ENCODE measurements at places on chromosomes 1 and 21.

- DNase-seq, result no peak
Measured at GRCh38 chr21:21018821-21019220, 20.6 kb downstream of the NCAM2 start.

GRCh38 chr1:87872189-87872588 is 543.5 kb downstream of the LMO4 start:
- DNase-seq, result no peak

DNA sequence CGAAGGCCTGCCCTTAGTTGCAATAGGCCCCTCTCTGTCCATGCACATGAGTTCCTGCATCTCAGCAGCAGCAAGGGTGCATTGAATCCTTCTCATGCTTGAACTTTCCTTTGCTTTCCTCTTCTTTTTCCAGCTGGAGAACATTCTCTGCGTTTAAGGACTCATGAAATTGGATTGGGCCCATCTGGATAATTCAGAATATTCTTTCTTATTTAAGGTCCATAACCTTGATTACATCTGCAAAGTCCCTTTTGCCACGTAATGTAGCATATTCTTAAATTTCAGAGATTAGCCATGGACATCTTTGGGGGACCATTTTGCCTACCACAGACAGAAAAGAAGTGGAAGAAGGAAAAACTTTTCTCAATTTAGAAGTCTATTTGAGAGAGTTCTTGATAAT is 159.7 kb upstream of the C21orf91 start:
- DNase-seq, result no peak

GRCh38 chr1:154441241-154441888 is 36.2 kb downstream of the IL6R start:
- DNase-seq, result no peak

DNA sequence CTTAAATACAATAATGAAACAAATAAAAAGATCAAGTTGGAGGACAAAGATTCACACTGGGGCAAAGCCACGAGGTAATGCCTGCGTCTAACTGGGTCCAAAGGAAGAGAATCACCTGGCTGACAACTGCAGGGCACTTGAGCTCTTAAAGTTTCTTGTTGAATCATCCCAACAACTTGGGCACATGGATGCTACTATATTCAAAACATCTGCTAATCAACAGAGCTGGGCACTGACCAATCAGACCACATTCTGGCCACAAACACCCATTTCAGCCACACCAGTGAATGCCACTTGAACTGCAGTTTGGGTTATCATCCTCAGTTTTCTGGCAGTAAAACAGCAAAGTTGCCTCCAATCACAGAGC is 51.0 kb downstream of the ABCA4 start:
- DNase-seq, result no peak

DNA sequence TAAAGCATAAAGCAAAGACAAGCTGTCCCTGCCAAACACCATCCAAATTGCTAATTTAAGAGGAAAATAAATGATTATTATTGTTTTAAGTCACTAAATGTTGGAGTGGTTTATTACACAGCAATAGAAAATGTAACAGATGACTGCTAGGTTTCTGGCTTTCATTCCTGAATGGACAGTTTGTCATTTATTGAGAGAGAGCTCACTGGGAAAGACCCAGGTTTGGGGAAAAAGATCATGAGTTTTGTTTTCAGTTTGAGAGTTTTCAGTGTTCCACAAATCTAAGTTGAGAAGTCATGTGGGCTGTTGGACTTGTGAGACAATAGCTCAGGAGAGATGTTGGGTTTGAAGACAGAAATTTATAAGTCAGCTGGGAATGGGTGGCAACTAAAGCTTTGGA is 5.4 kb downstream of the GPA33 start:
- no peak for DNase-seq

DNA sequence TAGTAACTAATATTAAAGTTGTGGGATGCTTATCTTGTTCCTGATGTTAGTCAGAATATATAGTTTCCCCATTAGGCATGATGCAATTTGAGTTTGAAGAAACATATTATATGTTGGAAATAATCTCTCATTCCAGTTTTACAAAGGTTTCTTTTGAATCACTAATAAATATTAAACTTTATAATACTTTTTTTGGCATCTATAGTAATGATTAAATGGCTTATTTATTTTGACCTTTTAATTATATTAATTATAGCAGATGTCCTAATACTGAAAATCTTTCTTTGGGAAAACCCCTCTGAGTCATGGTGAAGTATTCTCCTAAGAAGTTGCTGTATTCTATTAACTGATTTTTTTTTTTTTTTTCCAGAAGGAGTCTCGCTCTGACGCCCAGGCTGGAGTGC is 28.5 kb upstream of the PTGS2 start:
- DNase-seq, result no peak

Measured in NCI-H1417 treated with DMSO at 0.1 percent for 48 hours (cell line).